ENCODE measurements at places on chromosomes 11 and 22.
A peak's percentile ranks its signal among the peaks of the same experiment; 100 is the strongest.

DNA sequence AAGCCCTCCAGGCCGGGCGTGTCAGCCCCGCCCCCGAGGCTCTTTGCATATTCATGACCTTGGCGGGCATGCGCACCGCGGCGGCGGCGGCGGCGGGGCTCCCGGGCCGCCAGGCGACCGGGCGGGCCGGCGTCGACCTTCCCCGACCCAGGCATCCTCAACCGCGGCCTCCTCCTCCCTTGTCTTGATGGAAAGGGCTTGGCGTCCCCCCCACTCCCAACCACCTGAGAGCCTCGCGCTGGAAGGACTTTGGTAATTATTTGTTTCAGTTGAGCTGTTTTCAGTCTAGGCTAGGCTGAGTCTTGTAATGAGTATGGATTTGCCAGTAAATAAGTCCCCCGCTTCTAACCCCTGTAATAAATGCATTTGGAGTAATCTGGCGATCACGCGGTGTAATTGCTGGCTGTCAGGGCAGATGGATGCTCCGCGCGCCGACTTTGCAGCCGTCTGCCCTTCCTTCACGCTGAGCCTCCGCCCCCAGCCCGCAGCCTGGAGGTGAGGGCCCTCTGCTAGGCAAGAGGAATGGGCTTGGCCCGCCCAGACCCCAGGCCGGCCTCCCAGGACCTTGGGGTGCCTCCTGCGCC is 25.2 kb downstream of the FLRT1 start:
- peak; percentile 89 for DNase-seq

GRCh38 chr11:126355926-126356897 is 726 bp downstream of the ST3GAL4 start:
- peak; percentile 71 for DNase-seq

DNA sequence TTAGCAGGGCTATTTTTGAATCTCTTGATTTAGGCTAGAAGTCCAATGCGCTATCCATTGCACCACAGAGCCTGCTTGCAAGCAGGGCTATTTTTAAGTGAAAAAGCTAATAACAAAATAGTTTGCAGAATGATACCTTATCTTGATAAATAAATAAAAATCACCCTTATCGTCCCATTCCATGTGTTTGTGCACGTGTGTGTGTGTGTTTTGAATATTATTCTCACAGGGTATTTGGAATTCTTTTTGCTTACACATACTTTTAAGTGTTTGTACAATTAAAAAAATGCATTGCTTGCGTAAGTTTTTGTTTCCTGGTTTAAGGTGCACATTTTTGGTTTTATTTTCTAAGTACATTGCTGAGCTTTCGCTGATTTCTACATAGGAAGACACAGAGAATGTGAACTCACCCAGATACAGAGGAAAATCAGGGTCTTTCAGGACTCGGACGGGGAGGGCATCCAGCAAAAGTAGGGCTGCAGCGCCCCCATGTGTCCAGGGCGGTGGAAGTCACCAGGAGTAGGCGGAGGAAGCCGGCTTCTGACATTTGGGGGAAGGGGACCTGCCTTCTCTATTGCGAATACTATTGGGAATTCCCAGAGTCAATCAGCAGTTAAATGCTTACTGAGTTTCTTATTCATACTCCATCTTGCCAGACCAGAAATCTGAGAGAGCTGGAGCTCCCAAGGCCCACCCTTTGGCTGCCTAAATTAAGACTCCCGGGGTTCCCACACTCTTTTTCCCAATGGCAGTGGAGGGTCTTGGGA is 27.3 kb downstream of the SLC1A2 start:
- peak; percentile 98 for DNase-seq

DNA sequence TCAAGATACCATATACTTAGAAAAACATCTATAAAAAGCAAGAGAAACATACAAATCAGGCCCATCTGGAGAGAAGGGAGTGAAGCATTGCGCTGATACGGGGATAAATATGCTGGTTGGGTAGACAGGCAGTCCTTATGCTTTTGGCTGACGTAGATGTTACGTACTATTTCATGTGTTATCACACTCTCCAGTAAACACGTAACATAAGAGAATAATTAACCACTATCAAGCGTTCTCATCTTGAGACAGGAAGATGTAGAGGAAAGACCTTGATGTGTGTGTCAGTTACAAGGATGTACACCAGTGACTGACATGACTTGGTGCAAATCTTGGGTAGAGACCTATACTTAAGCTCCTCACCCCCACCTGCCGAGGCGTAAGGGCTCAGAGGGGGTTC is 86.7 kb upstream of the PRODH start:
- DNase-seq: no peak

- DNase-seq: no peak
These were observed 14.0 kb downstream of the MYRF start for GRCh38 chr11:61766353-61766841.

GRCh38 chr11:61652135-61652534 is 28.1 kb upstream of the DAGLA start:
- no peak for DNase-seq

DNA sequence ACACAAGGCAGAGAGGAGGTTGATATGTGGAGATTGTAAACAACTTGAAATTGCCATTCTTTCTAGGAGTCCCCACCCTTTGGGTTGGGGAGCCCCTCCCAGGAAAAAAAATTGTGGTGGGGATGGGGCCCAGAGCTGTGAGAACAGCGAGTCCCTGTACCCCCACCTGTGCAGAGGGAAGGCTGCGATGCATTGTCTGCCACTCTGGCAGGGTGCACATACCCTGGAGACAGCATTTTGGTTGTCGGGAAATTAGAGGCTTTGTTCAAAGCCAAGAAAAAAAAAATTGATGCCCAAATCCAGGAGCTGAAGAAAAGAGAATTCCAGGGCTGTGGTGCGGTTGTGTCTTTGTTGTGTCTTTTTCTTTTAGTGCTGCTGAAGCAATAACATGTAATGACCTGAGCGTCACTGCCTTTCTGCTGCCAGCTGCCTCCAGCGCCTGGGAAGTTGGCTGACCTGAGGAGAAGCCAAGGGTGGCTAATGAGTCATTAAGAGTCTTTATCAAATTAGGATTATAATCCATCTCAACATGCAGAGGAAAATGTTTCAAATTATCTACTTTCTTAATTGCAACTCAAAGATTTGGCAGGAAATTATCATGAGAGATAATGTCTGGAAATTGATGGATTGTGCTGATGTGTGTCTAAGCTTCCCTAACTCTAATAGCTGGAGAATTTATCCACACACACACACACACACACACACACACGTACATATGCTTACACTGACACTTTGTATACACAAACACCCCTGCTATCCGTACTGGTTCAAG is 8.0 kb upstream of the PKNOX2 start:
- DNase-seq: no peak

- peak; percentile 44 for DNase-seq
These were observed at the start of gene SORL1 for GRCh38 chr11:121451986-121452608. Gene SORL1 (plus strand): TSS chr11:121452314. CDS start chr11:121452332, 18 bp downstream.

- DNase-seq: peak; percentile 70
These were observed 63.7 kb downstream of the PRDM11 start for GRCh38 chr11:45209891-45210699.

- DNase-seq: no peak
These were observed 378.7 kb upstream of the ANO5 start for GRCh38 chr11:21814169-21814568.

DNA sequence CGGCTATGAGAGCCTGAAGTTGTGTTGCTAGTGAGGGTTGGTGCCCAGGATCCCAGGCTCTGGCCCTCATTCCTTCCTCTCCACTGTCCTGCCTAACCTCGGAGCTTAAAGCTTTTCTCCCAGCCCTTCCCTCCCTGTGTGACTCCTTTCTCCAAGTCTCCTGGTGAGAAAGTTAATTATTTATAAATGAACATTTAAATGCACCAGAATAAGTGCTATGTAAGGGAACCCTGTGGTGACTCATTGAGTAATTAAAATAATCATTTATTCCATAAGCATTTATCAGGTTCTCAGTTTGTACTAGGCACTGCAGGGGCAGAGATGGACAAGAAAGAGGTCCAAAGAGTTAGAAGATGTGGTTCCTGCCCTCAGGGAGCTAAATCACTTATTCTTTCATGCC is 89.1 kb upstream of the ISX start:
- DNase-seq: no peak

DNA sequence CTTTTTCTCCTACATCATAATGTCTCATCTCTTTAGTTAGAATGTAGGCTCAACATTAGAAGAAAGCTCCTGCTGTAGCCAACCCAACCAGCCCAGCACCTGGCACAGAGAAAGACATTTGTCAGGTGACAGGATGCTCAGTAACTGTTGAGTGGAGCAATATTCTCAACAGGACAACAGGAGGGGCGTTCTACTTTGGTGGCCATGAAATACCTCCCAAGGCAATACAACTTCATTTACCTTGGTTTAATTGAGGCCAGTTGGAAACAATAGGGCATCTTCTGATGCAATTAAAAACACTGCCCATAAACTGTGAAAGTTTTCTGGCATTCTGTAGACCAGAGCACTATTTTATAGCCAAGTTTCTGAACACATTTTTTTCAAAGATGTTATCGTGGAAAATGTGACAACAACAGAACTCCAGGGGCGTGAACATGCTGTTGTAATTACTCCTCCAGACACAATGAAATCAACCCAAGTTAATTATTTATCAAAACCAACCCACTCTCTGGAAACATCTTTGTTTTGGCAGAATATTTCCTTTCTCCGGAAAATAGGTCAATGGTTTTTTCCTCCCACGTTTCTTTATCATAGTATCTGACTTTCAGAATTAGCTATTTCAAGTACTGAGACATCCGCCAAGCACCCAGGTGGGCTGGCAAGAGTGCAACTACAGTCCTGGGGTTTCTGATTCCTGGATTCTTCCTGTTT is 538.1 kb downstream of the SOX6 start:
- DNase-seq: no peak

DNA sequence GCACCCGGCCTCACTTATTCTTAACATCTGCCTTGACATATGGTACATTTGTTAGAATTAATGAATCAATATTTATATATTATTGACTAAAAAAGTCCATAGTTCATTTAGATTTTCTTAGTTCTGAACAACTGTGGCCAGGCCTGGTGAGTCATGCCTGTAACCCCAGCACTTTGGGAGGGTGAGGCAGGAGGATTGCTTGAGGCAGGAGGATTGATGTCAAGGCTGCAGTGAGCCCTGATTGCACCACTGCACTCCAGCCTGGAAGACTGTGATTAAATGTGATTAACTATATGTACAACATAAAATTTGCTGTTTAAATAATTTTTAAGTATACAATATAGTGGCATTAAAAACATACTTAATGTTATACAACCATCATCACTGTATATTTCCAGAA is 5.6 kb downstream of the UVRAG start:
- DNase-seq: no peak

- DNase-seq: no peak
These were observed 77.5 kb upstream of the RRM1 start for GRCh38 chr11:4017129-4017528.

- DNase-seq: no peak
These were observed 4.0 kb downstream of the GRAP2 start for GRCh38 chr22:39904862-39905261.

DNA sequence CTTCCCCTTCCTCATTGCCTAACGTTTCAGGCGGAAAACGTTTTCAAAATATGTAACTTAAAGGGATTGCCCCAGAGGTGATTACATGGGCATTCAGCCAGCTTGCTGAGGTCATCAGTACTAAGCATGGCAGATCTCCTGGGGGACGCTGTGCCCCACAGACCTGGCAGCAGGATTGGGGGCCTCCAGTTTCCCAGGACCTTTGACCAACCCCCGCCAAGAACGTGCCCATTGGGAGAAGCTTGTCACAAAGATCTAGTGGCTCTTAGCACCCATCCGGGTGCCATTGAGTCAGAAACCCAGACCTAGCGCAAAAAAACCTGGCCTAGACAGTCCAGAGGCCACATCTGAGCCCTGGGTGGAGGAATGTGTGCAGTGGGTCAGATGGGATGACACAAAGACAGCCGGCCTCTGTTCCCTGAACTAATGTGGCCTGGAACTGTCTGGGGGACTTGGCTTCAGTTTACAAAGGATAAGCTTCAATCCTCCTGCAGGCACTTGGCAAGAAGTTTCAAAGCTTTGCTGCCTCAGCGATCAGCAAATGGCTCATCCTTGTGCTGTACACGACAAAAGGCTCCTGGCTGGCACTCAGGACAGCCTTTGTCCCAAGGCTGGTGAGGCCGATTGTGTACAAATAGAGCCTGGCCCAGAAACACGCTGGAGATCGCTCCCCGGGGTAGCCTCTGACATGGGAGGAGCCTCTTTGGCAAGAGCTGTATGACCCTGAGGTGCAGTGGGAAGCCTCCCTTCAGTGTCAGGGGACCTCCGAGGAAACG is 9.5 kb downstream of the C1QTNF6 start:
- DNase-seq: no peak

GRCh38 chr22:33073989-33074418 is 15.8 kb upstream of the SYN3 start:
- DNase-seq: no peak

- DNase-seq: no peak
These were observed 923.3 kb downstream of the KCNA4 start for GRCh38 chr11:29093416-29094120.

DNA sequence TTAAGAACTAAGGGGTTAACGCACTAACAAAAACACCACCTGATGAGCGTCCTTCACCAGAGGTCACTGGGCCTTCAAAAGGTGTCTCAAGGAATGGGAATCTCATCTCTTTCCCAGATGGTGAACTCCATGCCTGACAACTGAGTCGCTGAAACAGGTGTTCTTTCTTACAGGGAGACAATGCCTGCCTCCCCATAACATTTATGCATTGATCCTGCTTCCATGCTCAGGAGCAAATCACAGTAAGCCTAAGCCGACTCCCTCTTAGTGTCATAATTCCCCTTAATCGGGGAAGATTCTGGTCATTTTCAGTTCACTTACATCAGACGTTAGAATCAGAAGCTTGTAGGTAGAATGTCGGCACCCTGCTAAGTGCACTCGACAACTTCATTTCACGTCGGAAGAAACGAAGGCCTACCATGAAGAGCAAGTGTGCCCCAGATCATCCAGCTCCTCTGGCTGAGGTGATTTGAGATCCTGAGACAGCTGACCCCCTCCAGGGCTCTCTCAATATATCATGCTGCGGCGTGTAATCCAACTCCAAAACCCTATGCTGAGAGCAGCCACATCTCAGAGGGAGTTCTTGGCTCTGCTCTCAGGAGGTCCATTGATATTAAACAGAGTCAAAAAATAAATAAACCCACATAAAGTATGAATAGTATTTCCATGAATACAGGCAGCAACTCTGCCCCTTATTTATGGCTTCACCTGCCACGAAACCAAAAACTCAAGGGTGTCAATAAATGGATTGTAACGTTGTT is 163.1 kb downstream of the LARGE1 start:
- DNase-seq: no peak

All from H1 (cell line).